ENCODE measurements at places on chromosomes 1 and 21. TPM values are rescaled to one million over a fixed set of nuclear protein-coding genes. Genes with fewer than 3 reads are reported as not detected.

- peak; percentile 45 for DNase-seq
Measured at GRCh38 chr1:40257313-40257687, 736 bp upstream of the ZMPSTE24 start.

GRCh38 chr1:58739856-58740466, 40.1 kb upstream of the MYSM1 start:
- DNase-seq: peak; percentile 56

AQP10 gene
- not detected for total RNA-seq

RNU1-1 gene
- under 0.01 TPM for total RNA-seq

ARF1 gene
- 162 TPM for total RNA-seq

DNA sequence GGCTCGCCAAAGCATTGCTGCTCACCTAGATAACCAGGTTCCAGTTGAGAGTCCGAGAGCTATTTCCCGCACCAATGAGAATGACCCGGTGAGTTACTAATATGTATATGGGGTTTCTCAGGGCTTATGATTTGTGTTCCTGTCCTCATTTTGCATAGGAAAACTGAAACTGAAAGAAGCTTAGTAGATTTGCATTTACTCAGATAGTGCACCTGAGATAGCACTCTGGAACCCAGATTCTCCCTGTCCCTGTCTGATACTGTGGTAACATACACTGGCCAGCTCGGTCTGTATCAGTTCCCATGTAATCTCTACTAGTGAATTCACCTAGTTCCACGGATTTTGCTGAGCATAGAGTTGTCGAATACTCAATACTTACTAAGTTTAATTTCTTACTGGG, 28.1 kb downstream of the DAP3 start:
- no peak for DNase-seq

BATF3 gene
- 0.55 TPM for total RNA-seq

DNA sequence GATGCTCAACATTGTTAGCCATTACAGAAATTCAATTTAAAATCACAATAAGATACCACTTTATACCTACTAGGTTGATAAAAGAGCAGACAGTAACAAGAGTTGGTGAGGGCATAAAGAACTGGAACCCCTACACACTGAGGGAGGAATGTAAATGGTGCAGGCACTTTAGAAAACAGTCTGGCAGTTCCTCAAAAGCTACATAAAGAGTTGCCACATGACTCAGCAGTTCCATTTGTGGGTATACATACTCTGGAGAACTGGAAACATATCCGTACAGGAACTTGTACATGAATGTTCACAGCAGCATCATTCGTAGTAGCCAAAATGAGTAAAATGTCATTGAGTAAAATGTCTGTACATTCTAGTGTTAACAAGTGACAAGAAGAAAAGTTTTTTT, 17.0 kb downstream of the NSL1 start:
- no peak for DNase-seq

DNA sequence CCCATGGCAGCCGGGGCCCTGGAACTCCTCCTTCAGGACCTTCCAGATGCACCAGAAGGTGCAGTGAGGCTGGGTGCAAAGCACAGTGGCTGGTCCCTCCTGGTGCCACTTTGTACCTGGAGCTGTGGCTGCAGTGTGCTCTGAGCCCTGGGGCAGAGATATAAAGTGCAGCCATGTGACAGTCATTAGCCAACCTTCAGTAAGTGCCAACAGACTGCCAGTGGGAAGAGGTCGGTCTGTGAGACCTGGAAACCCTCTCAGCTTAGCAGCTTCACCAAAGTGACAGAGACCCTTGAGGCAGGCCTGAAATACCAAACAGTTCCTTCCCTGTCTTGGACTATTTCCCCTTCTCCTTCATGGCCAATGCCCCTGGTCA, 26.7 kb upstream of the NGF start:
- peak; percentile 16 for DNase-seq

DNA sequence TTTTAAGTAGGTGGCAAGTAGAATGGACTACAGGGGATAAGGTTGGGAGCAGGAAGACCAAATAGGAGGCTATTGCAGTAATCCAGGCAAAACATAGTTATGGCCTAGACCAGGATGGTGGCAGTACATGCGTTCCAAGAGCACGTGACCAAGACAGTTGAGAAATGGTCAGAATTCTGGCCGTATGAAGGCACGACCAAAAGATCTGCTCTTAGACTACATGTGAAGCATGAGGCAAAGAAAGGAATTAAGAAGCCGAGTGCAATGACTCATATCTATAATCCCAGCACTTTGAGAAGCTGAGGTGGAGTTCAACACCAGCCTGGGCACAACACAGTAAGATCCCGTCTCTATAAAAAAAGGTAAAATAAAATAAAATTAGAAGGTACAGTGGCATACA, 71.3 kb downstream of the LUZP1 start:
- DNase-seq: no peak

- DNase-seq: peak; percentile 12
Measured at GRCh38 chr21:27422435-27422834, 455.5 kb upstream of the ADAMTS5 start.

DNA sequence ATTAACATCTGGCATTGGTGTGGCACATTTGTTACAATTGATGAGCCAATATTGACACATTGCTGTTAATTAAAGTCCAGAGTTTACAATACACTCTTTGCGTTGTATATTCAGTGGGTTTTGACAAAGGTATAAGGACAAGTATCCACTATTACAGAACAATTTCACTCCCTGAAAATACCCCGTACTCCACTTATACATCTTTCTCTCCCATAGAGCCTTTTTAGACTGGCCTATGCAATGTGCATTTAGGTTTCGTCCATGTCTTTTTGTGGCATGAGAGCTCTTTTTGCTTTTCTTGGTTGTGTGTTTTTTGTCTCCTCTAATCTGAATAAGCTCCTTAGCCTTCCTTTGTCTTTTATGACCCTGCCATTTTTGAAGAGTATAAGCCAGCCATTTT, 40.6 kb upstream of the TSNAX start:
- DNase-seq: no peak

DNA sequence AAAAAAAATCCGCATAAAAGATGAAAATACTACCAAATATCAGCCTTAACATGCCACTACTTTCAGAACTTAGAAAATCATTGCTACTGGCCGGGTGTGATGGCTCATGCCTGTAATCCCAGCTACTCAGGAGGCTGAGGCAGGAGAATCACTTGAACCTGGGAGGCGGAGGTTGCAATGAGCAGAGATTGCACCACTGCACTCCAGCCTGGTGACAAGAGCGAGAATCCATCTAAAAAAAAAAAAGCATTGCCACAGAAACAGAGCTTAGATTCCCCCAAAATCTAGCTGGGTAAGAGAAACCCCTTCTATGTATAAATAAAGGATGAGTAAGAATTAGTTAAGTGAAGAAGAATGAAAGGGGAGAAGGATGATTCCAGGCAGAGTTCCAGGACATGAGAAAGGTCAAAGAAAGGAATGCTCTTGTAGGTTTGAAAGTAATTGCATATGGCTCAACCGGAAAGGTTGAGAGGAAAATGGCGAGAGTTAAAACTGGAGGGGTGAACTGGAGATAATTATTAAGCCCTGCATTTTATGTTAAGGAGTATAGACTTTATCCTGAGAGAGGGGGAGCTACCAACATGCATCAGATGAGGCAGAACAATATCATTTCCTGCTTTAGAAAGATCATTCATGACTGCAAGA, 19.7 kb upstream of the NRDC start:
- peak; percentile 83 for DNase-seq

DNA sequence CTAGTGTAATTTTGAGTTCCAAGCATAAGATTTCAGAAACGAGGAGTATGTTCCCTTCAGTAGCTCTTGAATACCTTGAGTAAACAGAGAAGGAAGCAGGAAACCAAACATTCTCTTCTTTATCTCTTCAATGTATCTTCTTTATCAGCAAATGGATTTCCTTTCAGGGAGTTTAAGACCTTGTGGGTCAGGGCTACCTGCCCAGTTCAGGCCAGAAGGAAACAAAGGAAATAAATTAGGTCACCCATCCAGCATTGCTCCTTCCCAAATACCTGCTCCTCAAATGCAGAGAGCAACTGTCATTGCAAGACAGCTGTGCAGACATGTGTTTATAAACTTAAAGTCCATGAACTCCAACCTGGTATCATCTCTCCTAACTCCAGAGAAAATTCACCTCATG, 130.1 kb upstream of the SOD1 start:
- no peak for DNase-seq

GRCh38 chr1:154881820-154882535, 11.9 kb upstream of the KCNN3 start:
- DNase-seq: no peak

GRCh38 chr1:59150577-59151386, 146.1 kb upstream of the FGGY start:
- DNase-seq: peak; percentile 99

RIPK4 gene
- 65.1 TPM for total RNA-seq

C1QC gene
- not detected for total RNA-seq

- DNase-seq: no peak
Measured at GRCh38 chr1:74683656-74684055, 10.1 kb upstream of the ERICH3 start.

- no peak for DNase-seq
Measured at GRCh38 chr1:206784471-206784903, 12.2 kb upstream of the IL10 start.

DNA sequence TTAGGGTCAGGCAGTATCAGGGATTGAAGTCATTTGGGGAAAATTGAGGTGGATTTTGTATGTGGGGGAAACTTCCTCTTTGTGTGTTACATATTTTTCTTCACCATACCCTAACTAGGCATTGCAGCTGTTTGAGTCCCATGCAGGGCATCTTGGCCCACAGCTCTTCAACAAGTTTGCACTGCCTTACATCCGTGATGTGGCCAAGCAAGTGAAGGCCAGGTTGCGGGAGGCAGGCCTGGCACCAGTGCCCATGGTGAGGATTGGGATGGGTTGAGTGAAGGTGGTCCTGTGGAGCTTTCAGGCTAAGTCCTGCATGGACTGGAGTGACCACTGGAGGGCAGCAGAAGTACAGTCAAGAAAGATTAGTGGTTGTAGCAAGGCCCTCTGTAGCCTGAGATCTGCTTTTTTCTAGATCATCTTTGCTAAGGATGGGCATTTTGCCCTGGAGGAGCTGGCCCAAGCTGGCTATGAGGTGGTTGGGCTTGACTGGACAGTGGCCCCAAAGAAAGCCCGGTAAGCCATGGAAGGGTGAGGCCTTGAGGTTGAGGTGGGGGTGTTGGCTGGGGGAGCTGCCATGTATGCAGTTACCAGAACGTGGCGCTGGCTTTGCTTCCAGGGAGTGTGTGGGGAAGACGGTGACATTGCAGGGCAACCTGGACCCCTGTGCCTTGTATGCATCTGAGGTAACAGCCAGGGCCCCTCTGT, 2.4 kb downstream of the UROD start:
- peak; percentile 79 for DNase-seq

DNA sequence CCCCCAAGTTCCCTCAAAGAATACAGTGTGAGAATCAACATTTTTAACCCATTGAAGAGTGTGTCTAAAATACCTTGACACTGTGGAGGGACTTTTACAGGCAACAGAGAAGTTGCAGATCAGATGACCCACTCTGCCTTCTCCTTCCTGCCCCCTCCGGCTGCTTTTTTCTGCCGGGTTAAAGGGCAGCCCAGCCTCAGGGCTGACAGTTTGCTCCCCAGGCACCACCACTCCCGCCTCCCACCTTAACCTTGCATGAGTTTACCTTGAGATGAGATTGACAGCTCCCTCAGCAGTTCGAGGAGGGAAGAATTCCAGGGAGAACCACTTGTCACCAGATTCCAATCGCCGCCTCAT, 3.2 kb downstream of the MTHFR start:
- DNase-seq: no peak

DNA sequence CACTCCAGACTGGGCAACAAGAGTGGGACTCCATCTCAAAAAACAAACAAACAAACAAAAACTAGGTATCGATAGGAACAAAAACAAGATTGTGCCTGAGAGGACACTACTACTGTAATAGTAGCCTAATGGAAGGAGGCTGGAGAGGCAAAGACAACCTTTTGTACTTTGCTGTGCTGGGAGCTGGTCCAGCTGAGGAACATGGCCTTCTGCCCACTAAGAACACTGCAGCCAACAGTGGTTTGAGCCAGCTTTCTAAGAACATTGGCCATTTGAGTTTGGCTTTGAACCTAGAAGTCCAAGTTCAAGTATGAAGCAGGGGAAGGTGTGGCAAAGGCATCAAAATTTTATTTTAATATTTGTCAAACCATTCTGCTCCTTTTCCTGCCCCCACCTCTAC, 22.7 kb upstream of the RGS8 start:
- DNase-seq: no peak

- DNase-seq: no peak
Measured at GRCh38 chr1:182674346-182675246, 9.8 kb downstream of the RGS8 start.

DNA sequence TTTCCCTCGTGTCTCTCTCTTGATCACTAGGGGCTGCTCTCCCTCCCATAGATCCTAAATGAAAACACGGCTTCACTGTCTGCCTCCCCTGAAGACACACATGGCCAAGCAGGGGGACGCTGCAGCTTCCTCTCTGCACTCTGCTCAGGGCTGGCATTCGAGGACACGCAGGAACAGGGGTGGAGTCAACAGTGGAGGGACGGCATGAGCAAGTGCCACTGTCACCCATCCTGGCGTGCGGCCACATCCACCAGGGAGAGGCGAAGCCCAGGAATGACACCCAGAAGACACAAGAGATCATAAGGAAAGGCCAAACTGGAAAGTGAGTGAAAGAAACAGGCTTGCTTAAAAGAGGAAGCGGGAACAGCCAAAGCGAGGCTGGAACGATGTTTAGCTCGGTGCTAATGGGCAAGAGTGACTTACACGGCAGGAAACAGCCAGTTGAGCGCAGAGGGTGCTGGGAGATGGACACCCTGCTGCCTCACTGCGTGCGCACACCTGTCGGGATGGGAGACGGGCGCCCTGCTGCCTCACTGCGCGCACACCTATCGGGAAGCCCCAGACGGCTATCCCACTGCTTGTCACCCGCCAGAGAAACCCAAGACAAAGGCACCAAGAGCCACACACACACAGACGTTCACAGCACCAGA, 13.6 kb upstream of the C1QTNF12 start:
- DNase-seq: no peak

GRCh38 chr1:101051688-101052638, 26.4 kb upstream of the DPH5 start:
- DNase-seq: no peak

SPAG17 gene
- 14.6 TPM for total RNA-seq

- DNase-seq: no peak
Measured at GRCh38 chr1:230043081-230043480, 24.0 kb upstream of the GALNT2 start.

GRCh38 chr1:107407011-107407410, 266.2 kb downstream of the NTNG1 start:
- no peak for DNase-seq

DNA sequence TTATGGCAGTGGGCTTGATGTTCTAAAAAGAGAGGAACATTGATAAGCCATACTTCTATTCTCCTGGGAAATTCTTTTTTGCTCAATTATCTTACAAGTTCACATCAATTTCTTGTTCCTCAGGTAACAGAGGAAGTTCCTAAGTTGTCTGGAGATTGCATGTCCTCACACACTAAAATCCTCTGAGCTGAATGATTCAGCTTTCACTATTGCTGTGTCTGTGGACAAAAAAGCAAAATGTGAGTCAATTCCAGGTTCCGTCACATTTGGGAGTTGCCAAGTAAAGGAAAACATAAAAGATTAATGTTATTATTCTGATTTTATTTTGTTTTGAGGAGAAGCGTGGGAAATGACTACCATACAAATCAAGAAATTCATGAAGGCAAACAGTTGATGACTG, 316.7 kb downstream of the CHRM3 start:
- DNase-seq: no peak

PCP4 gene
- not detected for total RNA-seq

GRCh38 chr1:19780267-19780877, 19.3 kb downstream of the TMCO4 start:
- DNase-seq: no peak

F5 gene
- 0.05 TPM for total RNA-seq

- no peak for DNase-seq
Measured at GRCh38 chr1:10762153-10762523, 34.3 kb downstream of the CASZ1 start.

CNR2 gene
- total RNA-seq: not detected
